ENCODE measurements at places on chromosomes 6 and 20.

DNA sequence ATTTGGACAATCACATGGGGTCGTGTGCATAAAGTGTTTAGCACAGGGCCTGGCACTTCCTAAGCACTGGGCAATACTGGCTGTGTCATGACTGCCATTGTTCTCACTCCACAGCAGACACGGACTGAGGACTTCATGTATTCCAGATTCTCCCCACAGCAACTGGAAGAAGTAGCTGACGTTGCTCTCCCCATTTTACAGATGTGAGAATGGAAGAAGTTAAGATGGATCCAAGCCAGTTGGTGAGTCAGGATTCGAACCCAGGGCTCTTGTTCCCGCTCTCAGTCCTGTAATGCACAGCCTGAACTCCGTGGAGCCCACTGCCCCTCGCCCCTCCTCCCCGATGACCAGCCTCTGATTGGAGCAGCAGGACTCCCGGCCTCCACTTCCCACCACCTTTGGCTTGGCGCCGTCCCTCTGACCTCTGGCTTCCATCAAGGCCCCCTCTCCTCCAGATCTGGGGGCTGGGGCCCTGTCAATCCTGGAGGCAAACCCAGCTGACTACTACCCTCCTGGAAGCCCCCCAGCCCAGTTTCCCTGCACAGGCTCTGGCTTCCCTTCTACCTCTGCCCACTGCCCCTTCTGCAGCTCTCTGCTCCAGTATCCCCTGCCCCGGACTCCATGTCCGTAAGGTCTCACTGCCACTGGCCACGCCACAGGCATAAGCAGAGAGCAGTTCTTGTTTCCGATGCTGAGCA, 12.7 kb downstream of the NOL4L start:
- no peak for DNase-seq

DNA sequence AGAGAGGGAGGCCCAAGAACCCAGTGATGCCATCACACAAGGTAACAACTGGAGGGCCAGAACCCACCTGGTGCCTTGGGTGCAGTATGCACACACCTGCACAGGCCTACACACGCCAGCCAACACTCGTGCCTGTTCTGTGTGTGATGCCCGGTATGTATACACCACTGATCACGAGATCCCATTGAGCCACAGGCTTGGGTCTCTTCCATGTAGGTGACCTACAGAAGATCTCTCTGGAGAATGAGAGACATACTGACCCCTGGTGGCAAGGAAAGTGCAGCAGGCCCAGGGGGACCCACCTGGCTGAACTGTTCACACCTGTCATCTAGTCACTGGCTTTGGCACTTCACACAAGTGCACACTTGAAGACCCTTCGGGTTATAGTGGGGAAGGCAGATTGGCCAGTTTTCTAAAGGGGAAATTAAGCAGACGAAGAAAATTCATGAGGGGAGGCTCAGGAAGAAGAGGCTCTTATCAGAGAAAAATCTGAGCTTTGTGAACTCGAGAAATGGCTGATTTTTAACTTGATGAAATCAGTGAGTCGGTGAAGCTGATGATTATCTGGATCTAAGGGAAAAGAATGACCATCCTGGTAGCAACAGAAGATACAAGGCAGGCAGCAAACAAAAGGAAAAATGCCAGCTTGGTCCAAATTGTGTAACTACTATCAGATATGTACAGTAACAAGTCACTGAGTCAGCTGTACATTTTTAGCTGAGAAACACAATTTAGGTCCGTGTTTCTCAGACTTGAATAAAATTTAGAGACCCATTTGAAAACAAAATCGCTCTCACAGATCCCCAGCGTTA, 69.1 kb upstream of the PBOV1 start:
- peak; percentile 46 for DNase-seq

DNA sequence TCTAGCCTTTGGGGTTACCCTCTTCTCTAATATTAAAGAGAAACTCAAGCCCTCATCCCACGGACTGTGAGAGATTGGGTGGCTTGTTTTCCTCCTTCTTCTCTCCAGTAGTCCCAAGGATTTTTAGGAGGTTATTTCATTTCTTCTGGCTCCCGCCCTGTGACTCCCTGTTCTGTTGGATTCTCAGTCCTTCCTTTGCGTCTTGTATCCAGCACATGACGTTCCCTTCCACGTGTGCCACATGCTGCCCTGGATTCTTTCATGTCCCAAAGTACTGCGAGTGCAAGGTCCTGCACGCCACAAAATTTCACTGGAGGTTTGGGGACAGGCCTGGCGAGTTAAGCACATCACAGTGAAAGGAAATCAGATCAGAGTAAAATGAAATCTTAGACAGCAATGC, 213.4 kb downstream of the PACRG start:
- no peak for DNase-seq

GRCh38 chr6:47525330-47526057, 47.9 kb downstream of the CD2AP start:
- no peak for DNase-seq

DNA sequence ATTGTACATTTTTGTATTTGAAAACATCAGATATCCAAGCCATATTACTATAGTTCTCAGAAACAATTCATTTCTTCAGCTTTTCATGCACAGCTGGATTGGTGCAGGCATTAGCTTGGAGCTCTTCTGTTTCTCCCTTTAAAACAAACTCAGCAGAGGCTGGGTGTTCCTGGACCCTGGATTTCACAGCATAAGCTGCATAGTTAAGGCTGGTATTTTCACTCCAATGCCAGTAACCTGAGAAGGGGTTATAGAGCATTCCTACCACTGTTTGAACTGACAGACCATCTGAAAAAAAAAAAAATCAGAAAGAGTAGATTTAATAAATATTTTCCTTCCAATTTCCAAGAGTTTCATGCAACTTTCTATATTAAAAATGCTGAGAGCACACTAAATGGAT, 20.1 kb upstream of the FAXC start:
- DNase-seq: no peak

DNA sequence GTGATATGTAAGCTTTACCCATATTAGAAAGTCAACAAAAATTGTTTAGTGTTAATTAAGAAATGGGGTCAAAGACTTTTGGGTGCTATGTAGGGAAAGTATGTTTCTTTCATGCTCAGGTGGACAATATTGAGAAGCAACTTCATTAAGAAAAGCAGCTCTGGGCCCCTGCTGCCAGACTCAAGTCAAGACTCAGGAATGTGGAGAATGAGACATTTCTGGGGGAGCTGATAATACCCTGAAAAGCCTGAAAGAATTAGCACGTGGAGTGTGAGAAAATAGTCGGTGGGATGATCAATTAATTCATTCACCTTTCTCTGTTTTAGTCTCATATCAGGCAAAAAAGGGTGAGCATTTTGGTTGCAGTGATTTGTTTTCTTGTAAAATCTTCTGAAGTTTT, 175.1 kb upstream of the IMPG1 start:
- no peak for DNase-seq

DNA sequence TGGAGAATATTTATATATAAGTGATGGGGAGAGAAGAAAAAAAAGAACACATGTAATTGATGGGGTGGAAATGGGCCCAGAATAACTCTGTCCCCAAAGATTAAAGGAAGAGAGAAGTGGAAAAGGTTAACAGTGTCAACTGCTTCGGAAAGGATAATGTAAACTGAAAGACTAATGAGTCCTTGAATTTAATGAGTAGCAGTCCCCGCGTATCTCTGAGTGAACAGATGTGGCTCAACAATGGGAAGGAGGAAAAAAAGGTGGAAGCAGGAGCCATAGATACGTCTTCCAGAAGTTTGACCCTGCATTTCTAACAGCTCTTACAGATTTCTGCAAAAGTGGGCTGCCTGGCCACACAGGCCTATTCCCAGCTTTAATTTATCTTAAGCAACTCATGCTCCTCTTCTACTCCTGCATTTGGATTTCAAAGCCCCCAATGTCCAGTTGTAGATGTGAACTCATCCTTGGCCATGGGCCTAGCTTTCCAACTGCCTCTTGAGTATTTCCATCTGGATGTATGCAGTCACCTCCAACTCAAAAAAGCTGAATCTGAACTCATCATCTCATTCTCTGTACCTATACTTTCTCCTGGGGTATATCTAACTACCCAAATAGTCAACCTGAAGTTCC, 61.3 kb downstream of the DST start:
- DNase-seq: no peak

GRCh38 chr20:11170565-11170964, 496.8 kb upstream of the JAG1 start:
- DNase-seq: no peak
